GM23248 (cell line): ENCODE measurements at places on chromosomes 2 and 18. TPM values are rescaled to one million over a fixed set of nuclear protein-coding genes. Genes with fewer than 3 reads are reported as not detected.

The ANO7 gene
- polyA plus RNA-seq, result 2.6 TPM in 2 replicates

The EPC2 gene
- 4.2 TPM in 2 replicates for polyA plus RNA-seq

The EPAS1 gene
- 45.2 and 47.5 TPM in 2 replicates for polyA plus RNA-seq

- H3K4me3 ChIP-seq, result no peak overlapping the region
- peaks cover 41% of the 10 kb centered on the region for H3K27me3 ChIP-seq
- H3K27ac ChIP-seq, result no peak overlapping the region
- H3K4me1 ChIP-seq, result no peaks in the 10 kb centered on the region
- H3K36me3 ChIP-seq, result no peaks in the 10 kb centered on the region
- no peak for DNase-seq
Measured at GRCh38 chr2:64234785-64235184, 90.6 kb upstream of the PELI1 start.

DNA sequence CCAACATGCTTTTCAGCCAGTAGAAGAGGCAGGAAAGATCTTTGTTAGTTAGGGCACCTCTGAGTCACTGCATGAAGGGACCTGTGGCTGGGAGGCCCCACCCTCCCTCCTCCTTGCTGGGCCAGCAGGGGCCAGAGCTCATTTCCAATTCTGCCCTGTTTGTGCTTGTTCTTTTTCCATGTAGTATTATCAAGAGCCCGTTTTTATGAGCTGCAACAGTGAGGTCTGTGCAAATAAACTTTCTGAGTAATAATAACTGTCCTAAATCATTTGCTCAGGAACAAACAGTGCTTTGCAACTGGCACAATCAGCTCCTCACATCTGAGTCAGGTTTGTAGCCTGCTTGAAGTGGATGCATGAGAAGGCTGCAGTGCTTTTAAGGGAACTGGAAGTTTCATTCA lies 128.0 kb downstream of the ARL4C start:
- no peaks in the 10 kb centered on the region for H3K36me3 ChIP-seq
- H3K27ac ChIP-seq, result no peak overlapping the region
- H3K4me1 ChIP-seq, result 0 out of 2 replicates have a peak, but pooled peaks cover 4% of the 10 kb centered on the region
- H3K4me3 ChIP-seq, result no peak overlapping the region
- no peaks in the 10 kb centered on the region for H3K27me3 ChIP-seq

The FHOD3 gene
- 1.4 and 1.6 TPM in 2 replicates for polyA plus RNA-seq

The CUL3 gene
- polyA plus RNA-seq, result 22.5 and 24.7 TPM in 2 replicates

The ERICH2 gene
- not detected in 2 replicates for polyA plus RNA-seq

DNA sequence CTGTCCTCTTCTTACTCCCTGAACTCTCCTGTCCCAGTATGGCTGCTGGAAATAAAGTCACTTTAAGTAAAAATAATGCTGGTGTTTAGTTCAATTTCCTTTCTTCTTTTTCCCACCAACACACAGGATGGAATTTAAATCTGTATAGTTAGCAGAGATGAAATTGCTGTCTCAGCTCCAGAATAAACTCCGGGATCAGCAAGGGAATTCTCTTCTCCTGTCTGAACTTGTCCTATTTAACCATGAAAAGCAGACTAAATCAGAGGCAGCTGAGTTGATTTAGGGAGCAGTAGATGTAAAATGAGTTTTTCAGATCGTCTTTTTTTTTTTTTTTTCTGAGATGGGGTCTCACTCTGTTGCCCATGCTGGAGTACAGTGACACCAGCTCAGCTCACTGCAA lies 25.9 kb downstream of the TTLL4 start:
- DNase-seq, result no peak
- H3K27ac ChIP-seq, result no peak overlapping the region
- peaks cover 14% of the 10 kb centered on the region; the same call in 1 of the 2 replicates for H3K36me3 ChIP-seq
- no peaks in the 10 kb centered on the region for H3K27me3 ChIP-seq
- H3K4me3 ChIP-seq, result no peak overlapping the region

The TLX2 gene
- not detected in 2 replicates for polyA plus RNA-seq

The LRATD1 gene
- 0.86 and 1.3 TPM in 2 replicates for polyA plus RNA-seq

The SLC38A11 gene
- not detected in 2 replicates for polyA plus RNA-seq

DNA sequence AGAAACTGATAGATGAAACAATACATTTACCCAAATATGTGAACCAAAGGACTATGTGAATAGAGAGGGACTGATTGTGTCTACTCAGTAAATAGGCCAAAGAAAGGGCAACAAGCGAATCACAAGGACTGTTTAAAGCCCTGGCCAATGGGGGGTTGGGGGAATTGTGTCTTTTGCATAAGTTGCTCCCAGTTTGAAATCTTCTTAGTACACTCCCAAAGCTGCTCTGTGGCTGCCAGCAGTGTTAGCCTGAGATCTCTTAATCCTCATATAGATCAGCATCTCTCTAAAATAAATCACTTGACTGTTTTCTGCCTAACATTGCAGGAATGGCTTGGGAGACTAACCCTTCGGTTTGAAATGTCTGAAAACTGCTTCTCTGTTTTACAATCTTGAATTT lies 236.4 kb downstream of the PLCL1 start:
- no peaks in the 10 kb centered on the region for H3K27me3 ChIP-seq
- no peaks in the 10 kb centered on the region for H3K36me3 ChIP-seq
- H3K27ac ChIP-seq, result no peak overlapping the region
- DNase-seq, result no peak
- H3K4me1 ChIP-seq, result peaks cover 12% of the 10 kb centered on the region

- H3K4me3 ChIP-seq, result no peak overlapping the region
- H3K4me1 ChIP-seq, result no peaks in the 10 kb centered on the region
- DNase-seq, result no peak
- H3K27ac ChIP-seq, result no peak overlapping the region
- H3K36me3 ChIP-seq, result no peaks in the 10 kb centered on the region
Measured at GRCh38 chr18:37225279-37225678, 340.3 kb downstream of the CELF4 start.

- no peaks in the 10 kb centered on the region for H3K36me3 ChIP-seq
- peaks cover under 1% of the 10 kb centered on the region; the same call in 1 of the 2 replicates for H3K4me1 ChIP-seq
- no peak overlapping the region for H3K27ac ChIP-seq
- H3K27me3 ChIP-seq, result no peaks in the 10 kb centered on the region
- DNase-seq, result peak; percentile 76
- H3K4me3 ChIP-seq, result no peak overlapping the region
Measured at GRCh38 chr2:27191070-27191829, 20.6 kb upstream of the ATRAID start.

GRCh38 chr2:121064186-121064585 lies 220.8 kb downstream of the TFCP2L1 start:
- H3K27ac ChIP-seq, result no peak overlapping the region
- H3K4me3 ChIP-seq, result no peak overlapping the region
- DNase-seq, result no peak
- H3K4me1 ChIP-seq, result peaks cover 8% of the 10 kb centered on the region

The KLF7 gene
- polyA plus RNA-seq, result 35.8 and 39.4 TPM in 2 replicates

GRCh38 chr2:55033076-55033742 lies 17.0 kb downstream of the RTN4 start:
- no peak overlapping the region for H3K4me3 ChIP-seq
- no peaks in the 10 kb centered on the region for H3K36me3 ChIP-seq
- H3K27ac ChIP-seq, result no peak overlapping the region; the same call in 1 of the 2 replicates
- DNase-seq, result no peak

DNA sequence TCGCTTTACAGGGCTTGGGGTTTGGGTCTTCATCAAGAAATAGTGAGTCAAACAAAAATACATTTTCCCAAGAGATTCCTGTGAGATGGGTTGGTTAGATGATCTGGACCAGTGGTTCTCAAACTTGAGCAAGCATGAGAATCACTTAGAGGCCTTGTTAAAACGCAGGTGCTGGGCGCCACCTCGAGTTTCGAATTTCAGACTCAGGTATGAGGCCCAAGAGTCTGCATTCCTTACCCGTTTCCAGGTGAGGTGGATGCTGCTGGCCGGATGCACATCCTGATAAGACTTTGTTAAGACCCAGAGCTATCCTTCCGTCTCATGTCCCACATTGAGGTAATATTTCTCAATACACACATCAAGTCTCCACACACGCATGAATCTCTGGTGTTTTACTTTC lies 707.8 kb upstream of the SALL3 start:
- no peak for DNase-seq
- H3K27ac ChIP-seq, result no peak overlapping the region
- H3K4me3 ChIP-seq, result no peak overlapping the region
- H3K4me1 ChIP-seq, result no peaks in the 10 kb centered on the region

DNA sequence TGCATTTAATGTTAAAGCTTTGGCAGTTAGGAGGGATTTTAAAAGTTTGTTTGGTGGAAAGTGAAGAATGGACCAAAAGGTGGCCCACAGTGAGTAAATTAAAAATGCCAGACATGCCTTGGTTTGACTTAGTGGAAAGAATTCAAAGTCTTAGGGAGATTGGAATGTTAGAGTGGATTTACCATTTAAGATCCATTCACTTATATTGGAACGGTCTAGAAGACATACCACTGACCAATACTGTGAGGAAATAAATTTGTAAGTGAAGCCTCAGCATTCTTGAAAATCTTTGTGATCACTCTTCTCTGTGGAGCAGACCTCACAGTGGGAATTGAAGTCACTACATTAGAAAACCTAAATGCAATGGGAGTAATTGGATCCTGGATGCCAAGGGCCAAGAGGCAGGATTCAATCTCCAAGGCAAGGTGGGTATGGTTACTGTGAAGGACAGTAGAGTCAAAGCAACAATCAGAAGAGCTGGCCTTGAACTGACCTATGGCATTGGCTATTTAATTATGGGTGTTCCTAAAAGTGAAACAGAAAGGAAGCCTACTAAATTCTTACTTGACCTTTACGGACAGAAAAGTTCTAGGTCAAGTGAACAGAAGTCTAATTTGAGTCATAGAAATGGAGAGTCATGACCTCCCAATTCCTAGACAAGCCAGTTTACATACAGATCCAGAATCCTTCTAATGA lies 40.2 kb upstream of the VRK2 start:
- no peaks in the 10 kb centered on the region for H3K36me3 ChIP-seq
- H3K4me3 ChIP-seq, result no peak overlapping the region
- H3K27me3 ChIP-seq, result no peaks in the 10 kb centered on the region
- no peak for DNase-seq
- no peaks in the 10 kb centered on the region for H3K4me1 ChIP-seq

GRCh38 chr2:156341452-156342253 lies 9.1 kb upstream of the NR4A2 start:
- peaks cover 31% of the 10 kb centered on the region for H3K4me1 ChIP-seq
- H3K36me3 ChIP-seq, result no peaks in the 10 kb centered on the region
- H3K27ac ChIP-seq, result peak overlapping the region; percentile 100
- peak; percentile 97 for DNase-seq

GRCh38 chr2:102065675-102066252 lies 74.0 kb downstream of the IL1R2 start:
- no peak overlapping the region for H3K4me3 ChIP-seq
- no peaks in the 10 kb centered on the region for H3K36me3 ChIP-seq
- H3K27ac ChIP-seq, result peak overlapping the region; percentile 100

- peaks cover 23% of the 10 kb centered on the region for H3K4me1 ChIP-seq
- H3K27ac ChIP-seq, result no peak overlapping the region
- no peak for DNase-seq
- H3K27me3 ChIP-seq, result no peaks in the 10 kb centered on the region
- H3K36me3 ChIP-seq, result no peaks in the 10 kb centered on the region
Measured at GRCh38 chr2:19764998-19765397, 136.8 kb downstream of the TTC32 start.

The LYPD6 gene
- polyA plus RNA-seq, result 2.3 and 2.6 TPM in 2 replicates

DNA sequence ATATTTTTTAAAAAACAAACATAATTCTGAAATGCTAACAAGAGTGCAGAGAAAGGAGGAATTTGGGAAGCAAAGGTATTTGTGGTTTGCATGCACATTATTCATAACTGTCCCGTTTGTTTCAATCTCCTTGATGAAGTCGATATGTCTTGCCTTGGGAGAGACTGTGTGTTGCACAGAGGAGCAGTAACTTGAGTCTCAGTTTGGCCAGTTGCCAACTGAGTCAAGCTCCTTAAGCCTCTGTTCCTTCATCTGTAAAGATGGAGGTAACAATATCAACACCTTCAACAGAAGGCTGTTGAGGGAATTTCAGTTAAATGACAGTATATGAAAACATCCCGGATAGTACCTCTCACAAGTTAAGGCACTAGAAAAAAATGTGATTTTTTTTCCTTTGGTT lies 226.2 kb downstream of the ASXL3 start:
- no peaks in the 10 kb centered on the region for H3K4me1 ChIP-seq

The CSRNP3 gene
- polyA plus RNA-seq, result 0.73 and 1.2 TPM in 2 replicates

DNA sequence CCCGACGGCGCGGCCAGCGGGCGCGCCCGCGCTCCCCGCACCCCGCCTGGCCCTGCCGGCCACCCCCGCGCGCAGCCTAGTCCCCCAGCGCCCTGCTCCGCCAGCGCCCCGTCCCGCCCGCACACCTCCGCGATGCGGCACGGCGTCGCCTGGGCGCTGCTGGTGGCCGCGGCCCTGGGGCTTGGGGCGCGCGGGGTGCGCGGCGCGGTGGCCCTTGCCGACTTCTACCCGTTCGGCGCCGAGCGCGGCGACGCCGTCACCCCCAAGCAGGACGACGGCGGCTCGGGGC lies 232 bp downstream of the SNED1 start:
- H3K27ac ChIP-seq, result no peak overlapping the region
- peaks cover 4% of the 10 kb centered on the region; the same call in 1 of the 2 replicates for H3K4me1 ChIP-seq
- H3K36me3 ChIP-seq, result peaks cover 3% of the 10 kb centered on the region; the same call in 1 of the 2 replicates
- H3K27me3 ChIP-seq, result no peaks in the 10 kb centered on the region
- H3K4me3 ChIP-seq, result peak overlapping the region; percentile 81

The ERBB4 gene
- not detected in 2 replicates for polyA plus RNA-seq

GRCh38 chr2:2763351-2764000 lies 432.4 kb upstream of the MYT1L start:
- H3K4me1 ChIP-seq, result no peaks in the 10 kb centered on the region
- no peak overlapping the region for H3K27ac ChIP-seq
- H3K27me3 ChIP-seq, result no peaks in the 10 kb centered on the region
- no peak for DNase-seq

The CD226 gene
- polyA plus RNA-seq, result 0.05 and 0.16 TPM in 2 replicates

- H3K4me1 ChIP-seq, result peaks cover 15% of the 10 kb centered on the region
- no peak overlapping the region for H3K27ac ChIP-seq
- peak; percentile 37 for DNase-seq
- H3K4me3 ChIP-seq, result no peak overlapping the region
- no peaks in the 10 kb centered on the region for H3K27me3 ChIP-seq
Measured at GRCh38 chr18:59345556-59345955, 13.5 kb downstream of the LMAN1 start.

GRCh38 chr2:156748221-156748620 lies 312.0 kb downstream of the GPD2 start:
- H3K4me3 ChIP-seq, result no peak overlapping the region
- H3K36me3 ChIP-seq, result no peaks in the 10 kb centered on the region
- H3K27ac ChIP-seq, result no peak overlapping the region
- no peak for DNase-seq
- no peaks in the 10 kb centered on the region for H3K27me3 ChIP-seq
- no peaks in the 10 kb centered on the region for H3K4me1 ChIP-seq

DNA sequence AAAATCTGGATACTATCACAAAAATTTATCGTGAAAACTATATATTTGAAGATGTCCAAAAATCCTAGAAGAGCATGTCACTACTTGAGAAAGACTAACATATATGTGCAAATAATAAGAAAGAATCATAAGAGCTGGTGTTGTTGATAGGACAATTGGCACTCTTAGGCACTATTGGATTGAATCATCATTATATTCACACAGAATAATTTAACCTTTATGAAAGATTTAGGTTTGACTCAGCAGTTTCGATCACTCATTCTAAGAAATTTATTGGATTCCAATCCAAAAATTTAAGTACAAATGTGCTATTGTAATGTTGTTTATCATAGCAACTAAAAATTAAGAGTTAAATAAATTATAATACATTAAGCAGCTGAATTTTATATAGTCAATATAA lies 503.6 kb downstream of the SPAG16 start:
- no peaks in the 10 kb centered on the region for H3K36me3 ChIP-seq
- H3K4me1 ChIP-seq, result no peaks in the 10 kb centered on the region
- no peak overlapping the region for H3K27ac ChIP-seq
- H3K4me3 ChIP-seq, result no peak overlapping the region
- no peaks in the 10 kb centered on the region for H3K27me3 ChIP-seq

- H3K27ac ChIP-seq, result no peak overlapping the region
- H3K4me1 ChIP-seq, result no peaks in the 10 kb centered on the region
- no peaks in the 10 kb centered on the region for H3K36me3 ChIP-seq
- peaks cover 8% of the 10 kb centered on the region; the same call in 1 of the 2 replicates for H3K27me3 ChIP-seq
- no peak for DNase-seq
- no peak overlapping the region for H3K4me3 ChIP-seq
Measured at GRCh38 chr18:11775436-11776174, 75.6 kb upstream of the CHMP1B start.
